Hypothalamus (tissue), 51 donors: ENCODE measurements at places on chromosomes 12 and 14.

GRCh38 chr12:15650399-15651128 is 138.6 kb downstream of the EPS8 start:
- no peak for DNase-seq

DNA sequence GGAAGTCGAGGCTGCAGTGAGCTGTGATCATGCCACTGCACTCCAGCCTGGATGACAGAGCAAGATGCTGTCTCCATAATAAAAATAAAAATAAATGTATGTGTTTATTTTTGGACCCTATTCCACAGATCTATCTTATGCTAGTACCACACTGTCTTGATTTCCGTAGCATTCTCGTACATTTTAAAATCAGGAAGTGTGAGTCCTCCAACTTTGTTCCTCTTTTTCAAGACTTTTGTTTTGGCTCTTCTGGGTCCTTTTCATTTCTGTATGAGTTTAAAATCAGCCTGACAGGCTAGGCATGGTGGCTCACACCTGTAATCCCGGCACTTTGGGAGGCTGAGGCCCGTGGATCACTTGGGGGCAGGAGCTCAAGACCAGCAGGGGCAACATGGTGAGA is 25.8 kb downstream of the DAO start:
- DNase-seq, result no peak

DNA sequence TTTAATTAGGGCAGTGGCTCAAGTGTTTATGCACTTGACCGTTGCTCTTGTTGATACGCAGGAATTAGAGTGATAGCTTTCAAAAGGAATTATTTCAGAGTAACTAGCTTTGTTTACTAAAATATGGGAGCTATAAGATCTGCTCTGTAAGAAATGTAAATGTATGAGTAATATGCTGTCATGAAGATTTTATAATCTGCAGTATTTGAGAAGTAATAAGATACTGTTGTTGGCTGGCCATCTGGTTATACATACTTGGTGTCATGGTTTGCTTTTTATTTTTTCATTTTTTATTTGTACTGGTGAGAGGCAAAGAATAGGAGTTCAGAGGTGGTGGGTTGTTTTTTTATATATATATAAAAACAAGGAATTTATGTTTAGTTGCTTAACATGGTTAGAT is 58.5 kb downstream of the PLXNC1 start:
- no peak for DNase-seq

GRCh38 chr14:21104448-21105060 is 3.7 kb downstream of the TMEM253 start:
- DNase-seq, result peak; percentile 45

DNA sequence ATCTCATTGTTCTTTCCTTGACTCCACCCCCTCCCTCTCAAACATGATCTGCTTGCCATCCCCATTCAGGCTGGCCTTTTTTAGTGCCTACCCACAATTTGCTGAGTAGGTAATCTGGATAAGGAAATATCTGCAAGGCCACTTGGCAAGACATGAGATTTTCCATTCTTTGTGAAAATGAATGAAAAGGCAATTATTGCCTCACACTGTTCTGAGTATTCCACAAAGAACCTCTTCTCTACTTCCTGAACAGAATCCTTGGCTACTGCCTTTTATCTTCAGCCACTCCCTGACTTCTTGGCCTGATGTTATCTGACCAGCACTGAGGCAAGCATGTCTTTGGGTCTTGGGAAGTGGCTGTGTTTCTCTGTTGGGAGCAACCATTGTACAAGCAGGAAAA is 263.2 kb upstream of the ATP2B1 start:
- DNase-seq, result no peak

- no peak for DNase-seq
Observed at GRCh38 chr12:123041042-123041531, 60.6 kb downstream of the ARL6IP4 start.

GRCh38 chr12:70165450-70165849 is 77.8 kb upstream of the CNOT2 start:
- no peak for DNase-seq

GRCh38 chr14:60287452-60287851 is 38.4 kb downstream of the PPM1A start:
- no peak for DNase-seq

GRCh38 chr14:38171197-38171596 is 36.5 kb upstream of the SSTR1 start:
- no peak for DNase-seq

DNA sequence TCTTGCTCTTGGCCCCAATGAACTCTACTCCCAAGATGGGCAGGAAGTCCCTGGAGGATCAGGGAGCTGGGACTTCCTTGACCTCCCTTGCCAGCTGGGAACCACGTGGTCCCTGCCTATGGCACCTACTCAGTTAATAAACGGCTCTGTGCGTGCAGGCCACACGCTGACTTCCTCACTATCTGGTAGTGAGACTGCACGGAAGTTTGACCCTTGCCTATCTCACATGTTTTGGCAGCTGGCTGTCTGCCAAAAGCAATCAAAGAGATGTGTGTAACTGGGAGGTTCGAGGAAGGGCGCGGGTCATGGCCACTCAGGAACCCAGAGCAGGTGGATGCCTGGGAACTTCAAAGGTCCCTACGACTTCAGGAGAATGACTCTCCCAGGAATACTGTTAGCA is 57.9 kb downstream of the RFLNA start:
- DNase-seq, result no peak

GRCh38 chr14:36570065-36570464 is 12.3 kb downstream of the NKX2-8 start:
- no peak for DNase-seq

- DNase-seq, result no peak
Observed at GRCh38 chr14:90924621-90925340, 108.6 kb upstream of the TTC7B start.

- DNase-seq, result no peak
Observed at GRCh38 chr14:54935958-54936357, 33.3 kb upstream of the GCH1 start.

DNA sequence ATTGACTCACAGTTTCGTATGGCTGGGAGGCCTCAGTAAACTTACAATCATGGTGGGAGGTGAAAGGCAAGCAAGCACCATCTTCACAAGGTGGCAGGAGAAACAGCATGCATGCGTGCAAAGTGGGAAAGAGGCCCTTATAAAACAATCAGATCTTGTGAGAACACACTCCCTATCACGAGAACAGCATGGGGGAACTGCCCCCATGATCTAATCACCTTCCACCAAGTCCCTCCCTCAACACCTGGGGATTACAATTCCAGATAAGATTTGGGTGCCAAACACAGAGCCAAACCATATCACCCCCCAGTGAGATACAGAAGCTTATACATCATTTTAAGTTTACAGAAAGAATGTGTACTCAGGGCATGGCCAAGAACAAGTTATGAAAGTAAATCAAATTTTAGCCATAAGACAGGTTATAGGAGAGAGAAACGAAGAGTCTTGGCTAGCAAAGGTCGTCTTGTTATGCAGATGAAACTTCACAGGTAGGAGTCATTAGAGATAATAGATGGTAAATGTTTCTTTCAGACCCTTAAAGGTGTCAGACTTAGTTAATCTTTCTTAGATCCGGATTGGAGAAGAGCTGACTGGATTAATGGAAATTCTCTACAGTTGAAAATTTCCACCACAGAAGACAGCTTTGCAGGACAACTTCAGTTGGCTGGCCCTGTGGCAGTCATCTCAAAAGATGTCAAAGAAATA is 79.8 kb upstream of the SEL1L start:
- DNase-seq, result no peak

GRCh38 chr14:79279645-79280597 is 931.4 kb downstream of the DIO2 start:
- no peak for DNase-seq

DNA sequence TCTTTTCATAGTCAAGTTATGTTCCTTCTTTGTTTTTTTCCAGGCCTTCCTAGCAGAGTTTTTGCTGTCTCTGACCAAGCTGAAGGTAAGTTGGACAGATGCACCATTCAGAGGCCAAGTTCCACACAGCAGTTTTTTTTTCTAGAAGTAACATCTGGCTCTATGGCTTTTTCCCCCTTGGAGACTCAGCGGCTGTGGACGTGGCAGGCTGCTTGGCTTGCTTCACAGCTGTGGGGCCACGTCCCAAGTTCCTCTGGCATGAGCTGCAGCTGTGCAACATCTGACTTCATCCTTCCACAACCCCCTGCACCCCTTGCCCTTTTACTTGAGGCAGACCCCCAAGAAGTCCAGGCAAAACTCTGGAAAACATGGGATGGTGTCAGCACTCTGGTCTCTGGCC is 24.2 kb upstream of the RHOJ start:
- no peak for DNase-seq

GRCh38 chr12:25041006-25041741 is 92.3 kb upstream of the BCAT1 start:
- DNase-seq, result no peak

DNA sequence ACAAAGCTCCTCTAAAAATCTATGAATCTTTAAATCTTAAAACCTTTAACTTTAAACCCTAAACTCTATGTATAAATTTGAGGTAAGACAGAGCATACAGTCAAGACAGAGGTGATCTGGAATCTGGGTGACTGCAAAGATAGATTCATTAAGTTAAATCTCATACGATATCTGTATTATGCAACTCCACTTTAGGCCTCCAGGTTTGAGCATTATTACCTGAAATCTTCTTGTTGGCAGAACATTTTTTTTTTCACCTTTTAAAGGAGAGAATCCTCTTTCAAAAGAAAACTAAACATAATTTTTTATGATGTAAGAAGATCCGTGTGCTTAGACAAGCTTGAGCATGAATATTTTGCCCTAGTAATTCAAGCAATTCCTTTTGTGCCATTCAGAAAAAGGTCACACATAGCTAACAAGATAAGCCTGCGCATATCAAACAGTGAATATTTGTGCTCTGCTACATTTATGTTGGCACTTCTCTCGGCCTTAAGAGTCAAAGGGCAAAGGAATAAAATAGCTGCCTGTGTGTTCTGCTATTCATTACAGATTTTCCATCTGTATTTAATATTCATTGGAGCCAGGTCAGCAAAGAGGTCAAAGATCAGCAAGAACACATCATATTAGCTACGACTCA is 163.3 kb downstream of the TMTC3 start:
- DNase-seq, result no peak

DNA sequence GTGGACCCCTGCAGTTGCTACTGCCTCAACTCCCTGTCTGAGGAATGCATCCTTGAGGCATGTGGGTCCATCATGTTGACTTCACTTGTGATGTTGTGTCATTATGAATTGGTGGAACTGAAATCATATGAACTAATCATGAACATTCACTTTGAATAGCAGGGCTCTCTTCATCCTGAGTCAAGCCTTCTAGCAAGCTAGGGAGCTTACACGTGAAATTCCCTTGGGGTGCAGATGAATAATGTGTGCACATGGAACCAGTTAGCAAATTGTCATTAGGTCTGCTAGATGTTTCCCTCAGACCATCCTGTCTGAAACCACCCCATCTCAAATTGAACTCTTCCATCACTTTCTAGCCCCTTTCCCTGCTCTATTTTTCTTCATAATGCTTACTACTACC is 3.6 kb downstream of the COQ6 start:
- DNase-seq, result no peak
